SJSA1 (cell line): ENCODE measurements at places on chromosomes 7 and 10. TPM values are rescaled to one million over a fixed set of nuclear protein-coding genes. Genes with fewer than 3 reads are reported as not detected.

- no peak for DNase-seq
These were observed 3.5 kb upstream of the GNGT1 start for GRCh38 chr7:93902777-93903423.

- DNase-seq: no peak
These were observed 263.7 kb downstream of the IPMK start for GRCh38 chr10:58003945-58004344.

GRCh38 chr7:55309040-55309991, 55.8 kb upstream of the LANCL2 start:
- DNase-seq: no peak

GRCh38 chr7:27767374-27767773, 27.4 kb downstream of the TAX1BP1 start:
- DNase-seq: peak; percentile 61

DNA sequence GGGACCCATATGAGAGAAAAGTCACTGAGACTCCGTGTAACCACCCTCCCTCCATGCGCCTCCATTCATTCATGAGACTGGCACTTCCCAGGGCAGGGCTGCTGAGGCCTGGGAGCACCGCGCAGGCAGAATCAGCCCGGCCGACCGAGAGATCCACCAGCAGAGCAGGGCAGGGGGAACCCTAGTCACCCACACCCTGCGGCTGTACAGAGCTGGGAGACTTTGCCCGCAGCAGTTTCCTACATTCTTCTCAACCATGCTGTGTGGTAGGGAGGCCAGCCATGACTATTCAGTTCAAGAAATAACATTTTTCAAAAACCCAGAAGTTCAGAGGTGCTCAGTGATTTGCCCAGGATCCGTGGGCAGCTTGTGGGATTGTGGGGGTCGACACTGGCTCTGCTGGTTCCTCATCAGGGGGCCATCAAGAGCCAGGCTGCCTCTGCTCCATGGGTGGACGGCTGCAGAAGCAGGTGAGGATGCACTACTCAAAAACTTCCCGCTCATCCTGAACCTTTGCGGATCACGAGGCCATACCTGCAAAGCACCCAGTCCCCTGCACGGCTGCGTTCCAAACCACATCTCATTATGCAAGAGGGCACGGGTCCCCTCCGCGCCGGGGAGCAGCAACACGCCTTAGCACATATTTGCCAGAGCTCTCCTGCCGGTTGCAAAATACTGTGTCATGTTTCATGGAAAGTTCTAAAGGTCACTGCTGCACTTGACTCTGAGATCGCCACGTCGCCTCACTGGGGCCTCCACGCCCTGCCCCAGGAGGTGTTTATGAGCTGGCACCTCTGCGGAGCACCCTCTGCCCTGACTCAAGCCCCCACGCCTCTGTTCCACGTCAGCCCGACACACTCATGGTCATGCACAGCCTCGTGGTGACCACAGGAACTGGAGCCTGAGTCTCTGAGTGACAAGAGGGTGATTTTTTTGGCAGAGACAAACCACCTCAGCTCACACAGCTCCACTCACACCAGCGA, 132.0 kb downstream of the PRKAG2 start:
- peak; percentile 68 for DNase-seq

ZNF33A gene
- 6.6 and 7.2 TPM in 2 replicates for total RNA-seq

DNA sequence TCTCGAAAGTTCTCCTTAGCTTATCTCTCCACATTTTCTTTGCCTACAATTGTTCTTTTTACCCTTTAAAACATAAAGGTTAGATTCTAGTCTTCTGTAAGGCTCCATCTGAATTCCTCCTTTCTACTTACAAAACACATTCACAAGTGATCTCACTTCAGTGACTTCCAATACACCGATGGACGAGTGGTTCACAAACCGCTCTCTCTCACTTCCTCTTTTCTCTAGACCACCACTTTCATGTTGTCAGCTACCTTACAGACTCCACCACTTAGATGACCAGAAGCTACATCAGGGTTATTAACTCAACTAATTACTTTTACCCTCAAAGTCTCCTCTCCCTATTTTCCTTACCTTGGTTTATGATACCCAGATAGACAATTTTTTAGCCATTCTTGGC, 11.8 kb downstream of the MET start:
- no peak for DNase-seq

GRCh38 chr7:6165521-6166320, 106.7 kb downstream of the CYTH3 start:
- no peak for DNase-seq

CRCP gene
- 37.8 and 47.8 TPM in 2 replicates for total RNA-seq

- no peak for DNase-seq
These were observed 33.3 kb downstream of the CALML3 start for GRCh38 chr10:5557799-5558771.

DNA sequence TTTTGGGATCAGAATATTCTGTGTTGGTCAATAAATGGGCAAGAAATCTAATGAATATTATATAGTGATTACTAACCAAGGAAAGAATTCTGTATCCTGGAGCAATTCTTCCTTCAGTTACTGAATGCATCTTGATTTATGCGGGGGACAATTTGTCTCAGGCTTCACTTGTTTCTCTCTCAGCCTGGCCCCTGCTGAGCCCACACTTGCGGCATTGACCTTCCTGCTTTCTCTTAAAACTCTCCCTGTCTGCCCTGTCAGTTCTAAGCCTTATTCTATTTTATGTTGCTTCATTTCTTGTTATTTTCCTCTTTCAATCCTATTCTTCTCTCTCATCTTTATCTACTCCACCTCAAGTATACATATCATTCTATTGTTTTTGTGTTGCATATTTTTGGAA, 122.1 kb upstream of the TPK1 start:
- no peak for DNase-seq

MYL10 gene
- total RNA-seq: not detected in 2 replicates

- no peak for DNase-seq
These were observed 108.8 kb upstream of the MPP7 start for GRCh38 chr10:28411648-28412047.

DNA sequence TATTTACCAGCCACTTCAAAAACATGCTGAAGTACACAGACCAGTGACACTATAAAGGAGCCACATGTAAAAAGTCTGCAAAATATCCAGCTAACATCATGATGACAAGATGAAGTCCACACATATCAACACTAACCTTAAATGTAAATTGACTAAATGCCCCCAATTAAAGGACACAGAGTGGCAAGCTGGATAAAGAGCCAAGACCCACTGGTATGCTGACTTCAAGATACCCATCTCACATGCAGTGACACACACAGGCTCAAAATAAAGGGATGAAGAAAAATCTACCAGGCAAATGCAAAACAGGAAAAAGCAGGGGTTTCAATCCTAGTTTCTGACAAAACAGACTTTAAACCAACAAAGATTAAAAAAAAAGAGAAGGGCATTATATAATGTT, 12.9 kb upstream of the C10orf88 start:
- no peak for DNase-seq

- no peak for DNase-seq
These were observed 16.9 kb upstream of the LAMB4 start for GRCh38 chr7:108147031-108147563.

CRHR2 gene
- not detected in 2 replicates for total RNA-seq

CH25H gene
- 0.55 TPM in 1 of 2 replicates, not detected in the other for total RNA-seq

DNA sequence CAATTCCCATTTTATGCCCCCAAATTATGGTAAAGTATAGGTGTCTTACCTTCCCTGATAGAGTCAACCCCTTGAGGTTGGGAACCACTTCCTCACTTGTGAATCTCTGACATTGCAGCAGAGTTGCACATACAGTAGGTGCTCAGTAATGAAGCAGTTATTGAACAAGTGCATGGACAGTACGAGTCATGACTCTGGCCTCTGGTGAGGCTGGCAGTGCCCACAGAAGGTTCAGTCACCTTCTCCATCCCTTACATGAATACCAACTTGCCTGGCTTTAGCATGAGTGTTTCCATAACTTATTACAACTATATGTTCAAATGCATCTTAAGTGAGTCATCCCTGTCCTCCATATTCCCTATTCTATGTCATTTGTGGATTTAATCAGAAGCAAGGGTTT, 340.0 kb downstream of the ELMO1 start:
- DNase-seq: no peak

- DNase-seq: no peak
These were observed 29.4 kb upstream of the GATAD1 start for GRCh38 chr7:92417913-92418312.

TFR2 gene
- not detected in 2 replicates for total RNA-seq

DNA sequence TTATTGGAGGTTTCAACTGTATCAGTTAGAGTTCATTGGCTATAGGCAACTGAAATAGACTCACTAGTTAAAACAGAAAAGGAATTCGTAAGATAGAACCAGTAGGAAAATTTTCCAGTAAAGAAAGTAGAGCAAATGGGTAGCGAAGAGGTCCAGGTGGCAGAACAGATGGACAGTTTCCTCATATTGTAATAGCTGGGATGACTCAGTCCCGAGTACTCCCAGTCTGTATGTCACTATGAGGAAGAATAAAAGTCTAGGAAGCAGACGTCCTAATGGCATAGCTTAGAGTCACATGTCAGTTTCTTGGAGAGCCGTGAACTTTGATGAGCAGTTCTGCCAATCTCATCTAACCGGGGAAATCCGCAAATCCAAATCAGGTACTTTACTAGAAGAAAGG, 95.3 kb downstream of the RNF32 start:
- no peak for DNase-seq

LIPF gene
- total RNA-seq: not detected in 2 replicates

DNA sequence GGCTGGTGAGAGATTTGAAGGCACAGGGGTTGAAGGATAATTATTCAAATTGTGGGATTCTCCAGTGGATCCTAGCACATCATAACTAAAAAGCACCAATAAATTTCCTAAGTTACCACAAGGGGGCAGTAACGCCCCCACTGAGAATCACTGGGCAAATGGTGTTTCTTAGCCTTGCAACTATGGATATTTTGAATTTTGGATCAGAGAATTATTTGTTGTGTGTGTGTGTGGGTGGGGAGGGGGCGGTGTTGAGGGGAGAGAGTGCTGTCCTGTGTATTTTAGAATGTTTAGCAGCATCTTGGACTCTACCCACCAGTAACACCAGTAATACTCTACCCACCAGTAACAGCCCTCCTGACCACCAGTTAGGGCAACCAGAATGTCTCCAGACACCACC, 63.3 kb upstream of the PRKG1 start:
- no peak for DNase-seq

GRCh38 chr7:73827567-73828106, 3.2 kb upstream of the CLDN4 start:
- DNase-seq: no peak

- DNase-seq: no peak
These were observed 254.2 kb upstream of the AOAH start for GRCh38 chr7:36978461-36978860.

DNA sequence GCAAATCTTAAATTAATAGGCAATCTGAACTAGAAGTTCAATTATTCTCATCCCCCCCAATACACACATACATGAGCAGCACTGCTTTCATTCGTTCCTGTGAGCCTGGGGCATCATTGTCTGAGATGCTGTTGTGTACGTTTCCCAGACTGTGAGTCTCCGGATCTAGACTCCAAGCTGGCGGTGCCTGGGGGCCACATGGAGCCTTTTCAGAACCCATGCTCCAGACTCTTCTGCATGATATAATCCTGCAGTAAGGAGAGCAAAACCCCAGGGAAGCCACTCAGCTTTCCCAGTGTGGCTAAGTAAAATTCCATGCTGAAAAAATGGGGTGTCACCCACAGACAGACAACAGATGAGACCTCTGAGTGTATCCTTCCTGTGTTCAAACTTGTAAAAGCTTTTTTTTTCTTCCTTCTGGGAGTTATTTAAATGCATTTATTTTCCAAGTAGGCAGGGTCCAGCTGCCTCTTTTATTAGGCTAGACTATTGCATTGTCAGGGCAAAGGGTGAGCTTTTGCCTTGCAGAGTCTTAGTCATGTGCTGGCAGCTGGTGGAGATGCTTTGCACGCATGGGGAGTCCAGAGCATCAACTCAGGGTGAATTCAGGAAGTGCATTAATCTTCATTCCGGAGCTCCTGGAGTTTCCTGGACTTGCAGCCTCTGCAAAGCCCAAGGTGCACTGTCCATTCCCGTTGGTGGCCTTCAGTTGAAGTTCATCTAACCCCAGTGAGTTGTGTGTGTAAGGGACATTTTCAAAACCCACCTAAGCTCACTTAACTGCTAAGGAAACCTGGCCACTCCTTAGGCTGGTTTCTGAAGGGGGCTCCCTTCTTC, 185.7 kb upstream of the ADO start:
- no peak for DNase-seq

ZNF467 gene
- total RNA-seq: not detected in 2 replicates

GRCh38 chr10:12400266-12400931, 51.1 kb downstream of the CAMK1D start:
- DNase-seq: no peak

GRCh38 chr7:50552139-50552538, 13.1 kb downstream of the DDC start:
- no peak for DNase-seq

GRCh38 chr10:123496996-123497660, 169.0 kb upstream of the GPR26 start:
- no peak for DNase-seq

DNA sequence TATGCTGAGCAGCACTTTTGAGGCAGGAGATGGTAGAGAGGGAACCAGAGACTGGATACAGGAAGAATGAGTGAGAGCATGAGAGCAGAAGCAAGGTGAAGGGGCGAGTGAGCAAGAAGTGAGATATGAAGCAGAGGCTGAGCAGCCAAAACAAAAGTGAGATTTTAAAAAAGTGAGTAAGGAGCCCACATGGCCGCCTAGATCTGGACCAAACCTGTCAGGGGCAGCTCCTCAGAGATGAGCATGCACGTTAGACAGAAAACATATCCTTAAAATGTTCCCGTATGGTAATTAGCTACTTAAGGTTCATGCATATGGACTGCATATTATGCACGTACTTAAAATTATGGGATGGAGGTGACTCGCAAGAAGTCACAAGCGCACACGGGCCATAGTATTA, 22.5 kb downstream of the TMEM176A start:
- DNase-seq: no peak

DNA sequence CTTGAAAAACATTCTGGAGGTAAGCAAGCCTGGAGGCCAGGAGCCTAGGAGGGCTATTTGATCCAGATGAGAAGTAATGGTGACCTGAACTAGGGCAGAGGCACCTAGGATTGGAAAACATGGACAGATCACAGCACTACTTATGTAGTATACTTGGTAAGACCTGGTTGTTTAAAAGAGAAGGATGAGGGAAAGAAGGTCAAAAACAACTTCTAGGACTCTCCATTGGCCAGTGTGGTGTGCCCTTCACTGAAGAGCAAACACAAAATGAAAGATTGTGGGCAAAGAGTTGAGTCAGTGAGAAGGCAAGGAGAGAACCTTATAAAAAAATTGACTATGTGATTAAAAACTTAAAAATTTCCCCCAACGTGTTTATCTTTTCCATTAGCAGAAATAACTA, 14.3 kb downstream of the ANKRD1 start:
- DNase-seq: no peak
